Stimulated activated naive CD4-positive, alpha-beta T cell treated with Interleukin-2 at 50 U/mL for 16 hours (primary cell): ENCODE measurements at places on chromosomes 5 and 9.

DNA sequence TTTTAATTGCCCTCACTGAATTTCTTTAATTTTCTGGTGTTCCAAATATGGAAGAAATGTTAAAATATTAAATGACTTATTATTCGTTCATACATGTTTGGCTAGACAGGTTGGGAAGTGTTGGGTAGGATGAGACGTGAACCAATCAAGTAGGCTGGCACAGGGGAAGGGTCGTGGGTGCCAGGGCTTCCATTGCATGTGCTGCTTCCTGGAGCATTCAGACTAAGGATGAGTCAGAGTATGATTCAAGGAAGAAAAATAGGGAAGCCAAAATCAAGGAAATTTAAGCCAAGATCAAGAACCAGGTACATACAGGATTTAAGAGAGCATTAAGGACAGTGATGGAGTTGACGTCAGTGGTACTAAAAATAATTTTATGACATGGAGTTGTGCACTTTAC is 2068.0 kb downstream of the MAT2B start:
- no peak for DNase-seq

DNA sequence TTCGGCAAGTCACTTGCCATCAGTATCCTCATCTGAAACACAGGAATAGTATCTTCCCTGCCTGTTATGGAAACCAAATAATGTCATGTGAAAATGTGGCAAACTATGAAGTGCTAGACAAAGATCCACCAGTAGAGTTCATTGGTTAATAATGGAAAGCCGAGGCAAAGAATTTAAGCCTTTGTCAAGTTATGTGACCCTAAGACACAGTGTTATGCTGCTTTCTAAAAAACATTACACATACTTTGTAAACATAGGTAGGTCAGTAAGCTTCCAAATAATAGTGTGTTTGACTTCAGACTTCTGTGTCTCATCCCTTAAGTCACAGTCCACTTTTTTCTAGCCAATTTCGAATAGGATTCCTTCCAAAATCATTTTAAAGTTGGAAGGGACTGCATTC is 6.0 kb downstream of the PTAR1 start:
- DNase-seq, result no peak

DNA sequence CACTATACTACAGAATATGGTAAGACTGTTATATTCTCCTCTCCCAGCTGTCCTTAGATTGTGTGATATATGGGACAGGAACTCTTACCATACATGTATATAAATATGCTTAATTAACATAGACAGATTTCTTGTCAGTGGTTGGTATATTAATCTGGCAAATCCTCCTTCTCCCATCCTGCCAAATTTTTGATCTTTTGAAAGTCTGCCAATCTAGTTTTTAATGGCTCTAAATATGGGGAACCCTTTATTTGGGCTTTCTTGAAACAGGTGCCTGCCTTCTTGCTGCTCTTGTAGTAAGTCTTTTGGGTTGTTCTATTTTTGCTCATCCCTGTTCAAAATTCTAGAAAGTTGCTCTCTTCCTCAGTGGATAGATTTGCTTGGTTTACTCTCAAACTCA is 63.5 kb downstream of the SPATA31D1 start:
- DNase-seq, result no peak

DNA sequence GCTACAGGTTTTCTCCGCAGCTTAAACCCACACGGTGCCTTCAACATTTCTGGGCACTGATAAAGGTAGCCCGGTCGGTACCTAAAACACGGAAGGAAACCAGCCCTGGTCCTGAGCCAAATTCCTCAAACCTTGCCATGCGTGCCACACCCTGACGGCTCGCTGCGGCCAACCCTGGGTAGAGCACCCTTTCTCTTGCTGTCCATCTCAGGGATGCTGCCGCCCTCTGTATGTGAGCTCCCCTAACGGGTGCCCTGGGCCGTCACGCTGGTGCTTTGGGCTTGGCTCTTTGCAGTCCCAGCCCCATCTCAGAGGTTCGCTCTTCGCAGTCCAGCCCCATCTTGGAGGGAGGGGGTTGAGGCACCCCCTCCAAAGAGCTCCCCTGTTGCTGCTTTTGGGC is 43.9 kb downstream of the PNPLA7 start:
- no peak for DNase-seq

- no peak for DNase-seq
These were observed 41.2 kb downstream of the RIC1 start for GRCh38 chr9:5670079-5670478.

GRCh38 chr5:133691448-133691847 is 79.1 kb upstream of the FSTL4 start:
- no peak for DNase-seq

GRCh38 chr5:143509758-143510221 is 106.3 kb upstream of the NR3C1 start:
- DNase-seq, result no peak

DNA sequence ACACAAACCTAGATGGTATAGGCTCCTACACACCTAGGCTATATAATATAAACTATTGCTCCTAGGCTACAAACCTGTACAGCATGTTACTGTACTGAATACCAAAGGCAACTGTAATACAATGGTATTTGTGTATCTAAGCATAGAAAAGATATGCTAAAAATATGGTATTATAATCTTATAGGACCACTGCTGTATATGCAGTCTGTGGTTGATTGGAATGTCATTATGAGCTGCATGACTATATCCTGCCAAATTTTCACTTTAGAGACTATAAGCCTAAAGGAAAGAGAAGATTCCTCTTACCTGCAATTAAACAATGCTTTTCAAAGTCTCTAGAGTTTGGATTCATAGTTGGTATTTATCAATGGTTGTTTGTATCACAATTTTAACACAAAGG is 24.7 kb upstream of the ACOT12 start:
- DNase-seq, result no peak

GRCh38 chr5:61758711-61759110 is 426.7 kb downstream of the ZSWIM6 start:
- DNase-seq, result no peak

DNA sequence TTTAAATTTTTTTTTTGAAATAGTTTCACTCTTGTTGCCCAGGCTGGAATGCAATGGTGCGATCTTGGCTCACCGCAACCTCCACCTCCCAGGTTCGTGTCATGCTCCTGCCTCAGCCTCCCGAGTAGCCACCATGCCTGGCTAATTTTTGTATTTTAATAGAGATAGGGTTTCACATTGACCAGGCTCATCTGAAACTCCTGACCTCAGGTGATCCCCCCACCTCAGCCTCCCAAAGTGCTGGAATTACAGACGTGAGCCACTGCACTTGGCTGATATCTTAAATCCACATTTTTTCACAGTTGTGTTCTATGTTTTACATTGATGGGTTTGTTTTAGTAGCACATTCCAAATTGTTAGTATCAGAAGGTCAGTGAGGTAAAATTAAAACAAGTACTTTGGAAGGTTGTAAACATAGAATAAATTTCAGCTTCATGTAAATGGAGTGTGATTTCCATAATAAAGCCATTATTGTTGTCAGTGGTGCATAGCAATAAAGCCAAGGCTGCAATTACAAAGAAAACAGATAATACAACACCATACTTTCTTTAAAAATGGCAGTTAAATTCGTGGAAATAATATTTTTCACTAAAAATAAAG is 287.2 kb downstream of the ARRDC3 start:
- DNase-seq, result no peak

DNA sequence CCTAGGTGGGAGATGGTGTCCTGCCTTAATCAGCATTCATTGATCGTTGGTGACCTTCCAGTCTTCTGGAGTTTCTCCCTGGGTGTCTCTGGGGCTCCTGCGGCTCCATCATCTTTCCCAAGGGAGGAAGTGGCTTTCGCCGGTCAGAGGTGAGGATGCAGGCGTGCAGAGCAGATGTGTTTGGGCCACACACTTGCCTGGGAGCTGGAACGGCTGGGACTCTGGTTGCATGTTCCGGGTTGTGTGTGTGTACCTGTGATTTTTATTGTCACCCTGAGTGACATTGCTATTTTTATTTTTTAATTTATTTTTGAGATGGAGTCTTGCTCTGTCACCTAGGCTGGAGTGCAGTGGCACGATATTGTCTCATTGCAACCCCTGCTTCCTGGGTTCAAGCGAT is 9.6 kb downstream of the HMCN2 start:
- no peak for DNase-seq

- DNase-seq, result no peak
These were observed 55.2 kb downstream of the ANXA1 start for GRCh38 chr9:73206851-73207250.

DNA sequence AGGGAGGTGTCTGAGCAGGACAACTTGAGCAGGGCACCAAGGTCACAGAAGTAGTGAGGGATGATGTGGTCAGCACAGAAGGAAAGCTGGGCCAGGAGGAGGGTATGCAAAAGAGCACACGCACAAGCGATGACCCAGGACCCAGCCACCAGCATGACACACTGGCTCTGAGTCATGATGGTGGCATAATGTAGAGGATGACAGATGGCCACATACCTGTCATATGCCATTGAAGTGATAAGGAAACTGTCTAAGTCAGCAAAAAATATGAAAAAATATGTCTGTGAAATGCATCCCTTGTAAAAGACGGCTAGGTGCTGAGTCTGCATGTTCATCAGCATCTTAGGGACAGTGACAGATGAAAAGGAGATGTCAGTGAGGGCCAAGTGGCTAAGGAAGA is 380 bp downstream of the OR1J1 start:
- DNase-seq, result no peak

DNA sequence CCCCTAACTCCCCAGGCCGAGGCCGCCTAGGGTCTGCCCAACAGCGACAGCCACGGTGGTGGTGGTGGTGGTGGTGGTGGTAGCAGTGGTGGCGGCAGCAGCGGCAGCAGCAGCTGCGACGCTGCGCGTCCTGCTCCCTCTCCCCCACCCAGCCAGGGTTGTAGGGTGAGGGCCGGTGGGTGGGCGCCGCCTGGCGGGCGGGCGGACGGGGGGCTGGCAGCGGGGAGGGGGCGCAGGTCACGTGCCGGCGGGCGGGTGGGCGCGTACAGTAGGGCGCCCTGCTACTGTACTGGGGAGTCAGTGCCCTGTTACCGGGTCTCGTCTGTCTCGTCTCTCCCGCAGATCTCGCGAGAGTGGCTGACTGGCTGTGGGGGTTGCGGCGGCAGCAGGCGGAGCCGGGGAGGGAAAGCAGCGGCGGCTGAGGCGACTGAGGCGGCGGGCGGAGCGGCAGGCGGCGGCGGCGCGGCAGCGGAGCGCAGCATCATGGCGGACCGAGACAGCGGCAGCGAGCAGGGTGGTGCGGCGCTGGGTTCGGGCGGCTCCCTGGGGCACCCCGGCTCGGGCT is at the start of gene PURA:
TSS of gene PURA (plus strand) at position 411 of the 565 bp plus-strand sequence. CDS start at position 484, 73 bp downstream.
- peak; percentile 94 for DNase-seq

DNA sequence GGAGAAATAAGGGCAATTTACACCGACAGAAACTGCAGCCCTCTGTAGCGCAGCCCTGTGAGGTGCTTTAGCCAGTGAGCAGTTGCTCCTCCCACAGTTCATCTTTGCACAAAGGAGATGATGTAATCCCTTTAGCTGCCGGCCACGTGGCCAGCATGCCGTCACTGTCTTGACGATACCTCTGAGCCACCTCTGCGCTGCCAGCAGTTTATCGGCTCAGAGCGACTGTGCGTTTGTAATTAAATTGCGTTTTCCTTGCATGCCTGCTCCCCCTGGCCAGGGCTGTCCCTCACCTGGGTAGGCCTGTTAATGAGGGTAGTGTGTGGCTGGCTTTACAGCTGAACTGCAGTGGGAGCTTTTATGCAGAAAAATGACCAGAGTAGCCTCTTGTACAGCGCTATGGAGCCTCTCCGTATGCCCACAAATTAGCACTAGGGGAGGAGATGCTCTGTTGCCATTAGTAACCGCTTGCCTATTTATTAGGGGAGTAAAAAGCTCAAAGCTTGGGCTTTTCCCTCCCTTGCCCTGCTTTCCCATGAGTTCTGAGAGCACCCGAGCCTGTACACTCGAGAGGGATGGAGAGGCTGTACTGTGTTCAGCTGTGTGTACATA is 107.0 kb downstream of the TRIO start:
- no peak for DNase-seq

DNA sequence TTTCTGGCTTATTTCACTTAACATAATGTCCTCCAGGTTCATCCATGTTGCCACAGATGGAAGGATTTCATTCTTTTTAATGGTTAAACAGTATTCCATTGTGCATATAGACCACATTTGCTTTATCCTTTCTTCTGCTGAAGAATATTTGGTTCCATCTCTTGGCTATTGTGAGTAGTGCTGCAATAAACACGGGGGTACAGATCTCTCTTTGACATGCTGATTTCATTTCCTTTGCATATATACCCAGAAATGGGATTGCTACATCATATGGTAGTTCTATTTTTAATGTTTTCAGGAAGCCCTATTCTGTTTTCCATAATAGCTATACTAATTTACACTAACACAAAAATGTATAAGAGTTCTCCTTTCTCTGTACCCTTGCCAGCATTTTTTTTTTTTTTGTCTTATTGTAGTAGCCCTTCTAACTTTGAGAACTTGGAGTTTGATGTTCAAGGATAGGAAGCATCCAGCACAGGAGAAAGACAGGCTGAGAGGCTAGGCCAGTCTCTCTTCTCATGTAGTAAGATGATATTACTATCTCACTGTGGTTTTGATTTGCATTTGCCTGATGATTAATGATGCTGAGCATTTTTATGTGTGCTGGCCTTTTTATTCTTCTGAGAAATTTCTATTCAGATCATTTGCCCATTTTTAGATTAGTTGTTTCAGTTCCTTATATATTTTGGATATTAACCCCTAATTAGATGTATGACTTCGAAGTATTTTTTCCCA is 592.2 kb upstream of the ZNF608 start:
- no peak for DNase-seq

DNA sequence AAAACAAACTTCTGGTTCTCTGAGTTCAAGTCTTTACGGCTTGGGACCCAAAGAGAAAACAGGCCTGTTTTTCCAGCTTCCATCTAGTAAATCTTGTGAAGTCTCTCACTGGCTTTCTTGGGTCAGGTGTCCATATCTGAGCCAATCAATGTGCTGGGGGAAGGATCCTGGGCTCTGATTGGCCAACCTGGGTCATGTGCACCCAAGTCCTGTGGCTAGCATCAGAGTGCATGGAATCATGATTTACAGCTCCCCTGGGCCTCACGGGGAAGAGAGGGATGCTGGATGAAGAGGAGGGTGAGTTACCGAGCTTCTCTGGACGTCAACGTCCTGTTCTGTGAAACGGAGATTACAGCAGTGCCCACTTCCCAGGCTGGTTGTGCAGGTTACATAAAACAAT is 19.4 kb downstream of the CXCL14 start:
- DNase-seq, result no peak

- DNase-seq, result no peak
These were observed 216.9 kb downstream of the GLIS3 start for GRCh38 chr9:4082948-4083347.

DNA sequence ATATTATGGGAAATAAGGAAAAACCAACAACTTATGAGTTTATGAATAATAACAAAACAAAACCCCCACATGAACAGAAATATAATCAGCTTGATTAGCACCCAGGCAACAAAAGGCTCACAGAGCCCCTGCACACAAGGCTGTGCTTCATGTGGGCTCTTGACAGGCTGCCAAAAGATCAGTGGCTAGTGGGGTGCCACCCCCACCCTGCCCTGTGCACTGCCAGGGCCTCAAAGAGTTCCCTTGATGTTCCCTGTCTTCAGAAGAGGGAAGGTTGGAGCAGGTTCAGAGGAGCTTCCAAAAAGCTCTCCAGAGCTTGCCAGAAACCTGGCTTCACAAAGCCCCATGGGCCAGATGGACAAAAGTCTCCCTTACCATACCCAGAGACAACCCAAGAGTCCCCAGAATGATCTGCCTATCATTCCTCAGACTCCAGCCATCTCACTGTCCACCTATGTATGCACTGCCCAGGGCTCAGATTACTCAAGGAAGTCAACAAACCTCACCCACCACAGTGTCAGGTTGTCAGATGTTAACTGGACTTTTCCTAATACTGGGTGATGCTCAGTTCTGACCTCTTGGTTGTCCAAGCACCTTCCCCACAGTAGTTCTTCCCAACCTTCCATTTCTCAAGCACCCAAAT is 87.5 kb downstream of the SIL1 start:
- DNase-seq, result no peak
